Uterus (tissue), 4 donors: ENCODE measurements at places on chromosomes 12 and 14. TPM values are rescaled to one million over a fixed set of nuclear protein-coding genes. Genes with fewer than 3 reads are reported as not detected.

DNA sequence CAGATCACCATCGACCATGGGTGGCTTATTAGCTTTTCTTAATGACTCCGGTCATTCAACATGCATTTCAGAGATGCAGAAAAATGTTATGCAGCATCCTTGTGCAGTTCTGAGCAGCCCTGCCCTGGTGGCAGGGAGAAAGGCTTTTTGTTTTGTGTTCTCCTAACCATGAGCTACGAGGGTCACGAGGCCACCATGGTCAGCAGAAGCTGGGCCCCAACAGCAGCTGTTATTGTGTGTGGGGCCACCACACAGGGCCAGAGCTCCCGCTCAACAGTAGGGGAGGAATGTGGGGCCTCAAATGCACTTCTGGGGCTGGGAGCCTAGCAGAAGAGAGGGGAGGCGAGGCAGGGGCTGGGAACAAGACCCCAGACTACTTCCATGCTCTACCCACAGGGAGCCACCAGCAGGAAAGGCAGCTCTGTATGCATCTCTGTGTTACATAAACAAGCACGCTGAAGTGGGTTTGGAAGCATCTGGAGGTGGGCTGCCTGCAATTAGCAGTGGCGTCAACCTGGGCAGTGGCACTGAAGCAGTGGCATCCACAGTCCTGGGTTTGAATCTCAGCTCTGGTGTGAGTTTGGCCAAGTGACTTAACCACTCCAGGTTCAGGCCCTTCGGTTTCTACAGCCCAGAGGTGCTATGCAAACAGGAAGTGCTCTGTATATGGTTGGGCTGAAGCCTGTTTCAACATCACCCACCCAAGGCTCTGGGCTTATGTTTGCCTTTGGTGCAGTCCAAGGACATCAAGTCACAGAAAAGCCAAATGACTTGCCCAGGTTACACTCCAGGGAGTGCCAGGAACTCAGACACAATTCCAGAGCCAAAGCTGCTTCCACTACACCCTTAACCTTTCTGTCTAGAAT is 16.3 kb downstream of the GLTP start:
- DNase-seq: no peak

DNA sequence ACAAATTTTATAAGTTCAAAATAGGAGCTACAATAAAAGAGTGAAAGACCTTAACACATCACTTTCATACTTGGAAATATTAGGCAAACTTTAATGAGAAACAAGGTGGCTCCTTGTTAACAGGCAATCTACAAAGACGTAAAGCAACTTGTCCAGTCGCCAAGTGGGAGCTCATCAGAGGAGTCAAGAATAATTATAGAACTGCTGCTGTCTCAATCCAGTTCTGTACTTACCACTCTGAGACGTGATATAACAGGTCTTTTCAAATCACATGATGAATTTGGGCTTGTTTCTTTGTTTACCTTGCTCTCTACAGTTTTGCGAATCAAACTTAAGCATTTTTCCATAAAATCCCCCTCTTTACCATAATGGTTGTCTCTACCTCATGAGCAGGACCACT is 3.6 kb downstream of the YBX3 start:
- DNase-seq: no peak

GRCh38 chr12:97474161-97474560 is 11.6 kb downstream of the RMST start:
- no peak for DNase-seq

DNA sequence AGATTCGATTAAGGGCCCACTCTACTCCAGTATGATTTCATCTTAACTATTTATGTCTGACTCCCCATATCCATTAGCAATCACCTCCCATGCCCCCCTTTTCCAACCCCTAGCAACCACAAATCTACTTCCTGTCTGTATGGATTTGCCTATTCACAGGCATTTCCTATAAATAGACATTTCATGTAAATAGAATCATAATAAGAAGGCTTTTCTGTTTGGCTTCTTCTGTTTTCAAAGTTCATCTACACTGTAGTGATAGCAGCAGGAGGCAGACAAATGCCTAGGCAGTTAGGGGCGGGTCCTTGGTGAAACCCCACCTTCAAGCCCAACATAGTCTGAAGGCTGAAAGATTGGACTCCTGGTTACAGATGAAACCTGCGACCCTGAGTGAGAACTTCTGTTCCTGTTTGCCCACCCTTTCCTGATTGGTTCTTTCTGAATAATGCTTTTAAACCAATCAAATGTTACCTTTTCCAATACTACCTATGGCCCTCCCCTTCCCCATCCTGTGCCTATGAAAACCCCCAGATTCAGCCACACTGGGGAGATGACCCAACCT is 62.1 kb upstream of the HECTD1 start:
- no peak for DNase-seq

DNA sequence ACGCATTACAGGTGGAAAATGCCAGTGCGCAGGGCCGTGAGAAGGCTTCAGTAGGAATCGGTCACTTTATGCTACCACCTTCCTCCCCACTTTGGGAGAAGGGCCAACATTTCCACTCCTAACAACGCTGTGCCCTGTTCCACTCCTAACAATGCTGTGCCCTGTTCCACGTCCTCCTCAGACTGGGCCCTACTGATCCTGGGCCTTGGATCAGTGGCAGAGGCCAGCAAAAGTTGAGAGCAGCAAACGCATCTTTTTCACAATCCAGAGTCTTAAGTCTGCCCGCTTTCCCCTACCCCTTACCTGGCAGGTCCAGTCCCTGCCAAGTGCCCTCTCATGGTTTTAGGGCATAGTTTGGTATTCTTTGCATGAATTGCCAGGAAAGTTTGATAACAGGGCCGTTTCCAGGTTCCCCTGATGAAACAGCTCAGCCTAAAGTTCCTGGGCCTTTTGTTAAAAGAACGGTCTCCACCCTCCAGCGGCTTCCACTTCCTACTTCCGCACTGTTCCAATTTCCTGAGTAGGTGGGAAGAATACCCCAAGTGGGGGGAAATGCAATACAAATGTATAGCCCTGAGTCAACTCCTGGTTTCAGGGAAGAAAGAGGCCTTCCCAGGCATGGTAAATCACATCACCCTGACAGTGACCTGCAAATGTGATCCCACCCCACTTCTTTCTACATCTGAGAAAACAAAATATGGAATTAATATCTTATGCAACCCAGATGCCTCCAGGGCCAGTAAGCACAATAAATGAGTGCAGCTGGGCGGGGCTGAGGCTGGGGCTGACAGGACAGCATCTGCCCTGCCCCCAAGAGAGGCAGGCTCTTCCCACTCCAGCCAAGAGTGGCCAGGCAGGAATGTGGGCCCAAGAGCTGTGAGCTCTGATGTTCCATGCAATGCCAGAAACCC is 15.0 kb downstream of the KCTD10 start:
- peak; percentile 90 for DNase-seq

DNA sequence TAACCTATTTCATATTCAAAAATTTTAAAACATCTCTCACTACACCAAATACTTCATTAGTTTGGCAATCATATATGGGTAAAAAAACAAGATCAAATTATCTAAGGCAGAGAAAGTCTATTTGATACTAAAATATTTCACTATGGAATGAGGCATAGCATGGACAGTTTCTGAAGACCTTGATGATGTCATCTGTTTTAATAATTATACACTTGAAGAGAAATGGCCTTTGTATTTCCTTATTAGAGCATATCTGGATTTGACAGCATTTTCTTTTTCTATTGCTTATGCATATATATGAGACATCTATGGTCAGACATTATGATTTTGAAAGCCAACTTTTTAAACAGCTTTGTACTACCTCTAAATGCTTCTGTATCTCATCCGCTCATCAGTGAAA is 88.6 kb downstream of the DDHD1 start:
- no peak for DNase-seq

- no peak for DNase-seq
Measured at GRCh38 chr14:59849411-59850130, 21.0 kb downstream of the RTN1 start.

- no peak for DNase-seq
Measured at GRCh38 chr12:120479458-120479857, 9.9 kb upstream of the SRSF9 start.

GRCh38 chr12:124537525-124538193 is 29.8 kb downstream of the NCOR2 start:
- DNase-seq: no peak

GRCh38 chr12:74537126-74537706 is 419 bp upstream of the ATXN7L3B start:
- DNase-seq: no peak

DNA sequence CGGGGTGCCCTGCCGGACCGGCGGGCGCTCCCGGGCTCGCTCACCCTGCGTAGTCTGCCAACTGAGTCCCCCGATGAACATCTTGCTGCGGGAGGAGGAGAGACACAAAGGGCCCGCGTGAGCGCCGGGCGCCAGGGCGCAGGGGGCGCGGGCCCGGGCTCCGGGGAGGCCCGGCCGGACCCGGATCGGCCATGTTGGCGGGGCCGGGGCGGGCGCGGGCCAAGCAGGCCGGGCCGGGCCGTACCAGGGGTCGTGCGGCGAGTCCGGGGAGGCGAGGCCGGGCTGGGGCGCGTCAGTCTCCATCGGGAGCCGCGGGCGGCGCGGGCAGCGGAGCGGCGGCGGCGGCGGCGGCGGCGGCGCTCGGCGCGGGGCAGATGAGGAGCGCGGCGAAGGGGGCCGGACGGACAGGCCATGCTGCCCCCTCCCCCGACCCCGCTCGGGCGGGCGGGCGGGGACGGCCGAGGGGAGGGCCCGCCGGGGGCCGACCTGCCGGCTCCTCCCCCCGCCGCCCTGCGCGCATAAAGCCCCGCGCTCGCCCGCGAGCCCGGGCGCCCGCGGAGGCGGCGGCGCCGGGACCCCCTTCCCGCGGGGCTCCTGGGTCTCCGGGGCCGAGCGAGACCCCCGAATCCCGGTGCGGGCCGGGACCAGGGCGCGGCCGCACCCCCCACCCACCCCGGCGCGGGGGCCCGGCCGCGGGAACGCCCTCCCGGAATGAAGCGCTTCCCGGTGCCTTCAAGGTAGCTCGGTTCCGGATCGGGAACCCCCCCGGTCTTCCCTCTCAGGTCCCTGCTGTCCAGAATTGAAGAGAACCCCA is at the start of gene MSI1:
Gene MSI1, minus strand, starts transcription at position 376 of the 814 bp plus-strand sequence. Its CDS starts 73 bp downstream, at position 303.
- no peak for DNase-seq

- DNase-seq: no peak
Measured at GRCh38 chr12:5556033-5556614, 124.2 kb downstream of the NTF3 start.

DNA sequence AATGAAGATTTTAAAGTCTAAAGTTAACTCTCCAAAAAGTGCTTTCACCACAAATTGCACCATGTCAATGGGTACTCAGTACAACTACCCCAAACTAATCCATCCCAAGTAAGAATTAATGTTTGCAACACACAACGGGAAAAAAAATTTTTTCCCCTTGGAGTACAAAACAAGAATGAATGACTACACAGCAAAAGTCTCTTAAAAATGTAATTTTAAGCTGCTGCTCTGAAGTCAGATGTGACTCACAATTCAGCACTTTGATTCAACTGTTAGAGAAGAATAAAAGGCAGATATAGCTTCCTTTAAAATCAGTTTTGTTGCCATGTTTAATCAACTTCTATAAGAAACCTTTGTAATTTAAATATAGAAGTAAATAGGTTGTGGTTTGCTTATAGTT is 42.5 kb upstream of the VPS33A start:
- DNase-seq: no peak

DNA sequence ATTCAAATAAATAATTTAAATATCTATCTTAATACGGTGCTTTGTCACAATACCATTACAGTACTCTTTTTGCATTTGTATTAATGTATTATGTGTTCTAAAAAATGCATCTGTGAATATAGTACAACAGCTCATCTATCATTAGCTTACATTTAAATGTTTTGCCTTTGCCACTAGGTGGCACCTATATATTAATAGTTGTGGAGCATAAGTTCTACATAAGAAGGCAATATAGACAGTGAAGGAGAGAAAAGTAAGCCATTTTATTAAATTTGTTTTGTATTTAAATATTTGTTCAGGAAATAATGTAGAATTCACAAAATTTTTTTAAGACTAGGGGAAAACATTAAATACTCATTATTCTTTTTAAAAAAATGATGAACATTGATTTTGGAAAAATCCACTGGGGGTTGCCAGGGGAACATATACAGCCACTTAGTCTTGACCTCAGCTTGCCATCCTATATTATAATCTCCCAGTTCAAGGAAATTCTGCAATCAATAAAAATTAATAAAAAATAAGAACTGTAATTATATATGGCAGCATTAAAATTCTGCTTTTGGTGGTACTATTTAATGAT is 9.8 kb downstream of the CCER1 start:
- no peak for DNase-seq

GRCh38 chr12:11965258-11965910 is 105.4 kb upstream of the BCL2L14 start:
- no peak for DNase-seq

DNA sequence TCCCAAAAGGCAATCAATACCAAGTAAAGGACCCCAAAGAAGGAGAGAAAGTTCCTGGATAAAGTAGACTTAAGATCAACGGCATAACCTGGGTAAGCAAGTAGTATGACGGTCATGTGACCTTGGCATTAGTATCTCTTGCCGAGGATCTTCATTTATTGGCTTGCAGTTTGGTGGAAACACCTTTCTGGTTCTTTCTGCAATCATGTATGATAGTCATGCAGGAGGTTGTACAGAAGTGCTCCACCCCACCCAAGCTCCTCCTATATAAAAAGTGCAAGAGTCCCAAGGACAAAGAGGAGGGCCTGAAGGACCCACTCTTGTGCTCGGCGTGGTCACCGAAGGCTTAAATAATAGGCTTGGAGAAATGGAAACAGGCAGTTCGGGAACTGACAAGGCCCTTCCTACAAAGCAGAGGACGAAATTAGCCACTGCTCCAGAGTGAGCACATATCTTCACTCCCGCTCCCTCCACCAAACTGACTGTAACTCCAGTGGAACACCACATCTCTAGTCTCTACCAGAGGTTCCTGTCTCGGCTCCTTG is 750 bp downstream of the CS start:
- no peak for DNase-seq

DNA sequence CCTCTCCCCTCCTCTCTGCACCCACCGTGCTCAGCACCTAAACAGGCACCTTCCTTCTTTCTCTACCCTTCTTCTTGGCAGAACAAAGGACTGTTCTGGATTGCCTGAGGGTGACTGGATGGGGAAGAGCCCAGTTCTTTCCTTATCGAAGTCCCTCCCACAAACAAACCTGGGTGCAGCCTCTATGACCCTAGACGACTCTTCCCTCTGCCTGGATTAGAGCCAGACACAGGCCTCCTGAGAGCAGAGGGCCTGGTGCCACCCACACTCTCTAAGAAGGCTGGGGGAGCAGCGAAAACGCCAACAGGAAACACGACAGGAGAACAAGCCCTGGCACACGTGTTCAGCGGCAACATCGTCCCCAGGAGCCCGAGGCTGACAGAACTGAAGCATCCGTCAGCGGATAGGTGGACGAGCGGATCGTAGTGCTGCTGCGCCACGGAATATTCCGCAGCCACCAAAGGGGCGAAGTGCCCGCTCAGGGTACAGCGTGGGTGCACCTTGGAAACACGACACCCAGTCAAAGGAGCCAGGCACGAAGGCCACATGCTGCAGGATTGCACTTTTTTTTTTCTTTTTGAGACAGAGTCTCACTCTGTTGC is 38.0 kb downstream of the RIMBP2 start:
- no peak for DNase-seq

The MMP14 gene
- total RNA-seq: 66.6 TPM

The CPNE6 gene
- not detected for total RNA-seq

The GPR65 gene
- 0.76 TPM for total RNA-seq

The FKBP11 gene
- 1.5 TPM for total RNA-seq

The RNASE12 gene
- not detected for total RNA-seq

The ESRRB gene
- total RNA-seq: not detected

The NINJ2 gene
- not detected for total RNA-seq

The AQP6 gene
- total RNA-seq: 0.35 TPM

The NABP2 gene
- 28.4 TPM for total RNA-seq

The CHD8 gene
- total RNA-seq: 95.1 TPM

The SLC8A3 gene
- total RNA-seq: not detected

The LRP1 gene
- total RNA-seq: 164 TPM

The TTLL5 gene
- total RNA-seq: 183 TPM

The SAMD15 gene
- not detected for total RNA-seq

The ERP29 gene
- 46.3 TPM for total RNA-seq
